H9 (cell line): ENCODE measurements at places on chromosomes 5 and 9.

DNA sequence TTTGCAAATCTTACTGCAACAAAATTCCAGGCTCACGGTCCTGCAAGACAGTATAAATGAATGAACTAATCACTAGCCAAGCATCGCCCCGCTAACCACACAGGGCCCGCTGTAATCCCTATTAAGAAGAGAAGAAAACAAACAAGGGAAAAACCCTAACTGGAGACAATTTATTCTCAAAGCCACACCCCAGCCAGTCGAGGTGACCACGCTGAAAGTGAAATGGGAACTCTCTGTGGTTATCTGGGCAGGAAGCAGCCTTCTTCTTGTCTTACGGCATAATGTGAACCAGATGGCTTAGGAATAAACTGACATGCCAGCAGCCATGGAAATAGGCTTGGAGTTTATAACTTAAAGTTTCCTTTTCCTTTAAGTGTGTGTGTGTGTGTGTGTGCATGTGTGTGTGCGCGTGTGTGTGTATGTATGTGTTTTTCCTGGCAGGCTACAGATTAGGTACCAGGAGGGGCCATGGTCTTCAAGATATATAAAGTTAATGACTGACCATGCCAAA, 120.2 kb downstream of the SEMA6A start:
- DNase-seq, result no peak

GRCh38 chr5:104612005-104612404, 1049.4 kb upstream of the NUDT12 start:
- no peak for DNase-seq

- DNase-seq, result no peak
Observed at GRCh38 chr9:129938291-129938979, 103.2 kb downstream of the USP20 start.

GRCh38 chr5:112951124-112951702, 25.4 kb upstream of the DCP2 start:
- no peak for DNase-seq

- DNase-seq, result no peak
Observed at GRCh38 chr5:82413302-82414040, 135.3 kb upstream of the RPS23 start.

- peak; percentile 5 for DNase-seq
Observed at GRCh38 chr5:138565100-138565821, 9.9 kb downstream of the HSPA9 start.

- DNase-seq, result no peak
Observed at GRCh38 chr5:130112246-130112645, 208.0 kb downstream of the CHSY3 start.

DNA sequence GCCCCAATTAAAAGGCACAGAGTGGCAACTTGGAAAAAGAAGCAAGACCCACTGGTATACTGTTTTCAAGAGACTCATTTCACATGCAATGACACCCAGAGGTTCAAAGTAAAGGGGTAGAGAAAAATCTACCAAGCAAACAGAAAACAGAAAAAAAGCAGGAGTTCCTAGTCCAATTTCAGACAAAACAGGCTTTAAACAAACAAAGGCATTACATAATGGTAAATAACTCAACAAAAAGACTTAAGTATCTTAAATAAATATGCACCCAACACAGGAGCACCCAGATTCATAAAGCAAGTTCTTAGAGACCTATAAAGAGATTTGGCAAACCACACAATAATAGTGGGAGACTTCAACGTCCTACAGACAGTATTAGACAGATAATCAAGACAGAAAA, 215.8 kb downstream of the SLCO4C1 start:
- no peak for DNase-seq

DNA sequence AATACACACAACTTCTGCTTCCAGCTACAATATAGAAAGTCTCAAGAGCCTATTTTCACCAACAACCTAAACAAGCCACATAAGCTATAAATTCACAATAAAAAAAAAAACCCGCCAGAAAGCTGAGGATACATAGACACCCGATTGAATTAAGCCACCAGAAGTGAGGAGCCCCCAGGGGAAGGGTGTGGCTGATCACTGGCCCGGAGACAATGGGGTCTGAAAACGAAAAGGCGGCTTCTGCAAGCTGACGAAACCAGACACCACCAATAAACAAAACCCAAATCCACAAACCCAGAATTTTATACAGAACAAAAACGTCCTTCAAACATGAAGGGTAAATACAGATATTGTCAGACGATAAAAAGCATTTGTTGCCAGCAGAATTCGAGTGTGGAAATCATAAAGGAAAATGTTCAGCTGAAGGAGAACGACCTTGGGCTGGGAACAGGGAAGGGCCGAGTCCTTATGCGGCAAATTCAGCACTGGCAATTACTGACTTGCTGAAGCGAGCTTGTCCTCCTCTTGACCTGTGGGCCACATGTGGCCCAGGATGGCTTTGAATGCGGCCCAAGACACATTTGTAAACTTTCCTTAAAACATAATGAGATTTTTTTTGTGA, 39.6 kb upstream of the CEP72 start:
- no peak for DNase-seq

GRCh38 chr5:154756009-154756867, 1.1 kb downstream of the LARP1 start:
- DNase-seq, result no peak

DNA sequence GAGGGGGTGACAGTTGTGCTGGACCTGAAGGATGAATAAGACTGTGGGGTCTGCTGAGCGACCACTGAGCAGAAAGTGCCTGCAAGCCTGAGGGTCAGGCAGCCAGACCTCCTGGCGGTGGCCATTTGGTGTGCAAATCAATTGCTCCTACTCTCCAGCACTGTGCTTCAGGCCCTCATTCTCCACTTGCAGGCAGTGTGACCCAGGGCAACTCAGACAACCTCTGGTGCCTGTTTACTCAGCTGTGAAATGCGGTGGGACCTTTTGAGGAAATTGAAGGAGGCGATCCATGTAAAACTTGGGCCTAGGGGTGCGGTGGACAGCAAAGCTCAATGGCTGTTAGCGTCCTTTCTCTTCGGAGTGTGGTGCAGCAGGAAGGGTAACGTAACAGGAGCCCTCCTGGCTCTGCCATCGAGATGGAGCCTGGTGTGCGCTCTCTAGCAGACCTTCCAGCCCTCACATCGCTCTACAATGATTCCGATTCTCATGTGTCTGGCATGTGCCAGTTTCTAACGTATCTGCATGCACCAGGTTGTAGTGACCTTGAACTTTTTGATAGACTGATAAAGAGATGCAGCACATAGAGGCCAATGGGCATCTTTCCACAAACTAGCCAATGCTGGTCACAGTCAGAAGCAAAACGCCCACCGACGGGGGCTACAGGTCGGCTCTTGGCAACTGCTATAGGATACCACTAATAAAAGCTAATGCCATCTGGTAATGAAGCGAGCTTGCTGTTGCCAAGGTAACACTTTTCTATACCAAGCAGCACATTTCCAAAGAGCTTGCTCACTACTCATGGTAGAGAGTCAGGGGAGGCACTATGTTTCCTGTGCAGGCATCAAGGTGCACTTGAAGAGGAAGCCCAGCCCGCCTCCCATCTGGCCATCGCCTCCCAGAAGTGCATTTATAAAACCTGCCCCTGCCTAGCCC, 159.7 kb upstream of the RAPGEF1 start:
- peak; percentile 58 for DNase-seq

- no peak for DNase-seq
Observed at GRCh38 chr5:41127967-41128690, 57.0 kb upstream of the MROH2B start.

DNA sequence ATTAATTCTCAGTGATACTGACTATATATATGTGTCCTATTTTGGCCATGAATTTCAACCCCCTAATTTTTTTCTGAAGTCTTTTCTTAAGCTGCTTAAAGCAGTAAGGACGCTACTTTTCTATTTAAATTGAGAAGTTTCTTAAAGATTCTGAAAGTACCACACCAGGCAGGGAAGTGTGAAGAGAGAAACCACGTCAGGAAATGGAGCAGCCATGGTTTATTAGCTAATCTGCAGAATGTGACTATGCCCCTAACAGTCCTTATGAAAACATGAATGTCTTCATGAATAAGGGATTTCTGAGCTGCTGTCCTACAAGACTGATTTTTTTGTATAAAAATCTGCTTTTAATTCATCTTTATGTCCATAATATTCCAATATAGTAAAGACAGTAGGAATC, 1724.3 kb upstream of the C9orf72 start:
- no peak for DNase-seq

DNA sequence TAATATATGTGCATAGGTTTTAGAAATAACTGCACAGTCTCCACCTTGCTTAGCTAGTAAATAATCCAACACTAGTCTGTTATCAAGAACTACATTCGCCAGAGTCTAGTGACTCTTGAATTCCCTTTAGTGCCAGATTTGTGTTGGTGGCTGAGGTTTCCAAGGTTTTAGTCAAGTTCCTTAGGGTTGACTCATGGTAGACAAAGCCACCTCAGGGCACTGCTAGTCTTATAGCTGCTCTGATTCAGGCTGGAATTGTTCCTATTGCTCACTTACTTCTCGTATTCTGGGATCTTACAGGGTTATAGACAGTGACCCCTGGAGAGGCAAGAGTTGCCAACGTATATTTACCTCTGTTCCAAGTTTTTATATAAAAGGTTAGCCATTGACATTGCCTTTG, 1369.8 kb upstream of the CDH9 start:
- DNase-seq, result no peak

- peak; percentile 36 for DNase-seq
Observed at GRCh38 chr5:158951436-158952247, 148.1 kb downstream of the EBF1 start.

DNA sequence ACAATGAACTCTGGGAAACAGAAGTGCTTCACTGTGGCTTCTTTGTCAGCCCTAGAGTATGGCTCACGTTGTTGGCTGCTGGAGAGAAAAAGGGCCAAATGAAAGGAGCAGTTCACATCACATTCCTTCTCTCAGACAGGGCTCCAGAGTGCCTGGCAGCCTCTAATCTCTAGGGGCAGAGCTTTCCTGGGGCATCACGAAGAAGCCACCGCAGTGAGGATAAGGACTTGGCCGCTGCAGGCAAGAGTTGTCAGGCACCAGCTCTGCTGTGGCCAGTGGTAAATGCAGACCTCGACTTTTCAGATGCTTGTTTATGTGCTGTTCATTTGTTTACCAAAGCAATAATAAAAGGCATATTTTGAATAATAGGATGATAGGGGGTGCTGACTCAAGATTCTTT, 227.2 kb downstream of the ICE1 start:
- DNase-seq, result no peak

GRCh38 chr5:97420646-97421045, 237.6 kb upstream of the RIOK2 start:
- no peak for DNase-seq

DNA sequence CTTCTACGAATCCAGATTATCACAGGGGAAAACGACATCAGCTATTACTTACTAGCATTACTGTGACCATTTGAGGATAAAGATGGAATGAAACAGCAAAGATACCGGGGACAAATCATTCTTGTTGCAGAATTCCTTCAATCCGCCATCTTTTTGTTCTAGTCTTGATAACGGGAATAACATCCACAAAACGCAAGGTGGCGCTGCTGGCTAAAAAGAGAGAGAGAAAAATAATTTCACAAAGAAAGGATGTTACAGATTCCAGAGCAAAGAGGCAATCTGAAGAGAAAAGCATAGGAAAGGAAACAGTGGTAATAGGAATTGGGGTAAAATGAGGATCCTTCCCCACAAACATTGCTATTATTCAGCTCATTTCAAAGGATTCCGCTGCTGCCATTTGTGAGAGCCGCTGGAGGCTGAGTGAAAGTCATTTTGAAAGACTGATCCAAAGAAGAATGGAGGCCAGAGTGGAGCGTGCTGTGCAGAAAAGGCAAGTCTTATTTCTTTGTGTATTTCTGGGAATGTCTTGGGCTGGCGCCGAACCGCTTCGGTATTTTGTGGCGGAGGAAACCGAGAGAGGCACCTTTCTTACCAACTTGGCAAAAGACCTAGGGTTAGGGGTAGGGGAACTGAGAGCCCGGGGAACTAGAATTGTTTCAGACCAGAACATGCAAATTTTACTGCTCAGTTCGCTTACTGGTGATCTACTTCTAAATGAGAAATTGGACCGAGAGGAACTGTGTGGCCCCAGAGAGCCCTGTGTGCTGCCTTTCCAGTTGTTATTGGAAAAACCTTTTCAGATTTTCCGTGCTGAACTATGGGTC, at the start of gene PCDHB7:
TSS of gene PCDHB7 (plus strand) at position 264 of the 824 bp plus-strand sequence. CDS start at position 456, 192 bp downstream.
- no peak for DNase-seq

DNA sequence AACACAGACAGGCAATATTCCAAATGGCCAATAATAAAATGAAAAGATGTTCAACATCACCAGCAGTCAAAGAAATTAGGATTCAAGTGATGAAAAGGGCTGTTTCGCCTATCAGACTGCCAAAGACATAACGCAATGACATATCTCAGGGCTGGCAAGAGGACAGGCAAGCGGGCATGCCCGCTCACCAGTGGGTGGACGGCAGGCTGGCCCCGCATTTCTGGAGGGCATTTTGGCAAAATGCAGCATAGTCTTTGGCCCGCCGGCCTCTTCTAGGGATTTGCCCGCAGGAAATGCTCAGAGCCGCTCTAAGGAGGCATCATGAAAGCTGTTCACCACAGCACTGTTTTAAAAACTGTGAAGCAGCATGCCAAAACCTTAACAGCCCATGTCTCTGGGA, 1.4 kb upstream of the PPP1R26 start:
- DNase-seq, result peak; percentile 24

DNA sequence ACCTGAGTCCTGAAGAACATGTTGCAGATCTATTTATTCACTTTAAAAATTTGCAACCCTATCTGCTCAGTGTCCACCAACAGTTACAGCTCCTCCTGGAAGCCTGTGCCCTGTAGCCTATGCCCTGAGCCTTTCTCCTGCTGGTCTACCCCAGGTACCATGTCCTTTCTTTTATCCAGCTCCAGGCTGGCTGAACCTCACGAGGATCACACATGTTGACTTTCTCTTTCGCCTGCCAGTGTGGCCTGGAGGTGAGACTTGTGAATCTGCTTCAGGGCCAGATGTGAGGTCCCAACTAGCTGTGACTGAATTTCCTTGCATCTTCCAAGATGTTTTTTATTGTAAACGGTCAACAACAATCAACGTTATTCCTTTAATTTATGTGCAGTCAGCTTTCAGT, 70.7 kb downstream of the GDNF start:
- DNase-seq, result no peak

DNA sequence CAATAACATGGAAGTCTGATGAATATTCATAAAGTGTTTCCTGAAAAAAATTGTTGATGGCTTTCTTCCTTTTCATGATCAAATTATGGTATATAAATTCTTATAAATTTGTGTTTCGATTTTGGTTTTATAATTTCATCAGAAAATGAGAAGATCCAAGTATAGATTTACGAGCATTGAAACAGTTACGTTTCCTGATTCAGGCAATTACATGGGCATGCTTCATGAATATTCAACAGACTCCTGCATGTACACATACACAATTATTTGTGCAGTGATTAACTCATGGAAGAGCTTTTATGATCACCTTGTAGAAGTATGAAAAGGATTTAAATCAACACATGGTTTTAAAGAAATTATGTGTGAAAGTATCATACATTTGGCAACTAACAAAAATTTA, 136.7 kb downstream of the MPDZ start:
- no peak for DNase-seq

- peak; percentile 60 for DNase-seq
Observed at GRCh38 chr5:151596828-151597539, 5.9 kb upstream of the FAT2 start.

- no peak for DNase-seq
Observed at GRCh38 chr5:96408841-96409538, 24.1 kb downstream of the PCSK1 start.

- no peak for DNase-seq
Observed at GRCh38 chr5:5822729-5823257, 400.3 kb downstream of the ICE1 start.
